ENCODE measurements at places on chromosomes 5 and 9.

- H3K4me1 ChIP-seq: no peaks in the 10 kb centered on the region
- no peaks in the 10 kb centered on the region for H3K36me3 ChIP-seq
- no peaks in the 10 kb centered on the region for H3K27me3 ChIP-seq
- H3K4me3 ChIP-seq: no peak overlapping the region
- DNase-seq: no peak
Observed at GRCh38 chr9:79559495-79560181, 12.1 kb upstream of the TLE4 start.

GRCh38 chr5:142819292-142819691 lies 49.1 kb downstream of the ARHGAP26 start:
- H3K4me3 ChIP-seq: no peak overlapping the region
- DNase-seq: no peak
- no peak overlapping the region for H3K27ac ChIP-seq

DNA sequence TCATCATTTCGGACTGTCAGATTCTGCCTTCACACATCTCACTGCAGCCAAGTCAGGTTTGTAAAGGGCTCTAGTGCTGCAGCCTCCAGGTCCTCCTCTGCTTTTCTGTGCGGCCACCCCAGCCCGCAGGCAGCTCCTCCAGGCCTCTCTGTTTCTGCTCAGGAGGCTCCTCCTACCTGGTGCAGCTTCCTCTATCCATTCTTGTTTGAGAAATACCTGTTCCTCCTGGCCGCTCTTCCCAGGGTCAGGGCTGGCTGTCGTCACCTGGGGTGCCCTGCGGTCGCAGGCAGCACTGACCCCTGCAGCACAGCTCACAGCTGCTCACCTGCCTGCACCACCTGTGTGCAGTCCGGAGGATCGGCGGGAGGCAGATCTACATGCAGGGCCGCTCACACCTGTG lies 387.7 kb upstream of the IRX4 start:
- DNase-seq: no peak
- H3K4me1 ChIP-seq: no peaks in the 10 kb centered on the region
- peaks cover 6% of the 10 kb centered on the region for H3K27me3 ChIP-seq
- H3K27ac ChIP-seq: no peak overlapping the region
- H3K36me3 ChIP-seq: no peaks in the 10 kb centered on the region

DNA sequence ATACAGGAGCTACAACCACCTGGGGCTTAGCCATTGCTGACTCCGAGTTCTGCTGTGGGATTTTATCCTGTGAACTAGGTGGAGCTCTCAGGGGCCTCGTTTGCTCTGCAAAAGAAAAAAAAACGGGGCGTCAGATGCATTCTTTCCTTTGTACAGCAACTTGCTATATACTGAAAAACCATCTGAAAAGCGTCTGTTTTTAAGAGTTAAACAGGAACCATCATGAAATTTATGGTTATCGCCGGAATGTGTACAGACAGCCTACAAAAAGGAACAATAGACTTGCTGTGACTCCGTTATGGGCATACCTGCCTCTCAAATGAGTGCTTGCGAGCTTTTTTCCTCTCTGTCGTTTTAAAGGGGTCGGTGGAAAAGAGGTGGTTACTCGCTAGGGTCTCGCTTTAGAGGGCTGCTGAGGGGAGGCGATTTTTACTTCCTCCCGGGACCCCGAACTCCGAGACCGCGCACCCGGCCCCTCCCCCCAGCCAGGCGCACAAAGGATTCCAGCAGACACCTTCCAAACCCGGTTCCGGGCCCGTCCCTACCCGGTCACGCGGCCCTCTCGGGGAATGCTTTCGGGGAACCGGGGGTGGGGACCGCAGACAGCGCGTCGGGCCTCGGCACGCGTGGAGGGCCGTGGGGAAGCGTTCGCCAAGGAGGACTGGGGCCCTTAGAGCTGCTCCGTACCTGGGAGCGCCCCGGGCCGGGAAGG lies 826 bp downstream of the PAIP1 start:
- H3K27ac ChIP-seq: peak overlapping the region; percentile 95
- DNase-seq: peak; percentile 75
- peak overlapping the region; percentile 75 for H3K4me3 ChIP-seq
- peaks cover 37% of the 10 kb centered on the region for H3K36me3 ChIP-seq

- H3K27me3 ChIP-seq: no peaks in the 10 kb centered on the region
- no peaks in the 10 kb centered on the region for H3K36me3 ChIP-seq
- no peak for DNase-seq
- H3K27ac ChIP-seq: no peak overlapping the region
- H3K4me3 ChIP-seq: no peak overlapping the region
Observed at GRCh38 chr9:4263591-4263990, 36.3 kb downstream of the GLIS3 start.
